ENCODE measurements at places on chromosomes 5 and 9. TPM values are rescaled to one million over a fixed set of nuclear protein-coding genes. Genes with fewer than 3 reads are reported as not detected.

Gene SLC6A19
- total RNA-seq, result not detected

Gene MYO10
- total RNA-seq, result 37.1 TPM

DNA sequence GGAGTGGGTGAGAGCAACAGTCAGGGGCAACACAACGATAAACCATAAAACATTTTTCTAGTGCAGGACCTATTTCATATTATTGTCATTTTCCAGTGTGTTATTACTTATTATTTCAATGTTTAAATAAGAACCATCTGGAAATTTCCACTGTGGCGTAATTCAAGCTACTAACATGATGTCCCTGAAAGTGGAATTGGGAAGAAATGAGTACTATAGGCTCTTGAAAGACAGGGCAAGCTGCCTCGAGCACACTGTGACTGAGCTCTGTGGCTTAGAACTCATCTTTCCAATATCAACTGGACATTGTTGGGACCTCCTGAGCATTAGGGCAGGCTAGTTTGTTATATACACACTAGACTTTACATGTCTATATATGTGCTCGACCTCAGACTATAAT lies 182.9 kb upstream of the RIOK2 start:
- no peak for DNase-seq

- no peak for DNase-seq
These were observed 302 bp downstream of the LCN9 start for GRCh38 chr9:135663451-135663770.

DNA sequence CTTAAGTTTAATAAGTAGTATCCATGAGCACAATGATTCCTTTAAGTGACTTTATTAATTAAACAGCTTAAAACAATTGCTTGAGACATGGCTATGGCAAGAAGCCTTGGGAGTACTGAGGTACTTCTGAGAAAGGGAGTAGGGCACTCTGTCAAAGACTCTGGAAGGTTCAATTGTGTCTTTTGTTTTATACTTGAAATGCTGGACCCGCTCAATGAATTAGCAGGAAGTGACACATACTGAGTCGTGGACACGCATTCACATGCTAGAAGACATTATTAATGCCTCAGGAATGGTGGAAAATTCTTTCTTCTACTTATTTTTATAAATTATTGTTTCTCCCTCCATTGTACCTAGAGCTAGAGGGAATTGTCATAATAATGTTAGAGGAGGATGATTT lies 347.3 kb upstream of the ZNF608 start:
- DNase-seq, result peak; percentile 87

GRCh38 chr5:36535378-36535777 lies 71.0 kb upstream of the SLC1A3 start:
- DNase-seq, result no peak

Data from fibroblast of the aortic adventitia (primary cell).